ENCODE measurements at places on chromosomes 5 and 9.

DNA sequence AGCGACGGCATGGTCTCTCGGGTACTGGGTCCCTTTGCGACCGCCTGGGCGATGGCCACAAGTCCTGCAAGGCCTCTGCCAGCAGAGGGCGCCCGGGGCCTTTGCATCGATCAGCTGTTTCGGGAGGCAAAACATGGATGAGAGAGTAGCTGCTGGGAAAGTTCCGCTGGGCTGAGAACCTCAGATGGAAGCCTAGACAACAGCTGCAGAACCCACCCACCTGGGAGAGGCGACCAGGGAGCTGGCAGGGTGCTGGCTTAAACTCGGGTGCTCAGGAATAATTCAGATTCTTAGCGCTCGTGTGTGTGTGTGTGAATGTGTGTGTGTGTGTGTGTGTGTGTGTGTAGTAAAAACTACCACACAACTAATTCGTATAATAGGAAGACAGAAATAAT lies 50.0 kb downstream of the TRIM32 start:
- peak; percentile 22 for DNase-seq

- no peak for DNase-seq
Measured at GRCh38 chr9:93292288-93292615, 108.3 kb downstream of the WNK2 start.

GRCh38 chr5:151202381-151203139 lies 21.3 kb downstream of the CCDC69 start:
- DNase-seq = no peak

GRCh38 chr9:99113414-99114048 lies 8.6 kb downstream of the TGFBR1 start:
- no peak for DNase-seq

DNA sequence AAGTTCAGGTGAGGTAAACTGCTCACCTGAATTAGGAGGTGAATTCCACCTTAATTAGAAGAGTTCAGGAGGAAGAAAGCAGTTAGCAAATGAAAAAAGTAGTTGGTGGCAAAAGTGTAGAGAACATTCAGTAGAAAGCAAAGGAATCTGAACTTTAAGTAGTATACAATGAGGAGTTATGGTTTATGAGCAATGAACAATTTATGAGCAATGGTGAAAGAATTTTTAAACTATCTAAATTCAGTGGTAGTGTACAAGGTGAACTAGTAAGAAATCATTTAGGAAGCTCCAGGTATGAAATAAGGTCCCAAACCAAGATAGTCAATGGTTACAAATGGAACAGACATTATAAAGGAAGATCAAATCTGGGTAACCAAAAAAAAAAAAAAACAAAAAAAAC lies 3.1 kb downstream of the CETN3 start:
- DNase-seq = no peak

GRCh38 chr5:180460834-180461233 lies 33.3 kb upstream of the CNOT6 start:
- DNase-seq = no peak

DNA sequence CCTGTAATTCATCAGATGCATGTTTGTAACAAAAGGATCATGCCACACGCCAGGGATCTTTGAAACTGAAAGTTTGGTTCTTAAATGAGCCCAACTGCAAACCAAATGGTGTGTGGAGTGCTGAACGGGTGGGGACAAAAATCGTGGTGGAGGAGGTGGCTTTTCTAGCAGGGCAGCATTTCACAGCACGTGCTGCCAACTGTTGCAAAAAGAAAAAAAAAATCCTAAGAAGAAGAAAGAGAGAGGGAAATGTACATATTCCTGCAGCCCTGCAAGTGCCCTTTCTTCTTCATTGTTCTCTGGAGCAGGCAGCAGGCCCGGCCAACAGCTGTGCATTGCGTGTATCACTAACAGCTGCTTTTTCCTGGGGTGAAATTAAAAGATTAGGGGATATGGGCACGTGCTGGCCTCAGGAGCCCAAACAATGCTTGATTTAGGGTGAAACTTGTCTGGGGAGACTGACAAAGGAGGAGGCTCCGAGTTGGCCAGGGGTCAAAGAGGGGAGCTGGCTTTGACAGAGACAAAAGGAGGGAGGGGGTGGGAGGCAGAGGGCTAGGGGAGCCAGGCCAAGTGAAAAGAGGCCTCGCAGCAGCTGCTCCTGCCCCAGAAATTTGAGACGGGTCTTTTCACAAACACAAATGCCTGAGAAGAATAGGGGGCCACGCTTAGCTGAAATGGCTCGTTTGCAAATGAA lies 73.0 kb downstream of the GADD45G start:
- no peak for DNase-seq

DNA sequence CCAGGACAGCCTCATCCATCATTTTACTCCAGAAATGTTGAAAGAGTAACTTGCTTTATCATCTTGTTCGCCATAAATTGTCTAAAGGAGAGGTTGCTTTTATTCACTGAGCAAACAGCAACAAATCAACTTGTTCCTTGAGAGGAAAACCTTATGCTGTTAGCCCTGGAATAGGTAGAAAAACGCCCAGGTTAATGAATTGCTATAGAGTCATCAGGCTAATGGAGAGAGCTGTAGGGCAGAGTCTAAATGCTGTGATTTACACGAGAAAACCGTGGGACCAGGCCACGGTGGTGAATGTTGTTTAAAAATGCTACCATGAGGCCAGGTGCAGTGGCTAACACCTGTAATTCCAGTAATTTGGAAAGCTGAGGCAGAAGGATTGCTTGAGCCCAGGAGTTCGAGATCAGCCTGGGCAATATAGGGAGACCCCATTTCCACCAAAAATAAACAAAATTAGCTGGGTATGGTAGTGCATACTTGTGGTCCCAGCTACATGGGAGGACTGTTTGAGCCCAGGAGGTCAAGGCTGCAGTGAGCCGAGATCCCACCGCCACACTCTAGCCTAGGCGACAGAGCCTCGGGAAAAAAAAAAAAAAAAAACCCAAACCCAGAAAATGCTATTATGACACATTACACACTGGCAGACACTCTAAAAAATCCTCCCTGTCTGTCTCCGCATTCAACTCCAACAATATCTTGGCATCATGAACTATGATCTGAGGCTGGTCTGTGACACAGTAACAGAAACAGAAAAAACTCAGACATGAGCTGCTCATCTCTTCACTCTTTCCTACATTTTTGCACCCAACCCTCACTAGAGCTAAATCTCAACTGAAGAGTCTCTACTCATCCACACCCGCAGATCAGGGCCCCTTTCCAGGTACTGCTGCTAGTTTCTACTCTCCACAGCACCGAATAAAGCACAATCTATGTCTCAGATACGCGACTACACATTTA lies 118.6 kb upstream of the RETREG1 start:
- DNase-seq = no peak

- DNase-seq = no peak
Measured at GRCh38 chr9:120917929-120918762, 8.4 kb downstream of the TRAF1 start.

- DNase-seq = no peak
Measured at GRCh38 chr9:18753904-18754303, 279.1 kb downstream of the SAXO1 start.

DNA sequence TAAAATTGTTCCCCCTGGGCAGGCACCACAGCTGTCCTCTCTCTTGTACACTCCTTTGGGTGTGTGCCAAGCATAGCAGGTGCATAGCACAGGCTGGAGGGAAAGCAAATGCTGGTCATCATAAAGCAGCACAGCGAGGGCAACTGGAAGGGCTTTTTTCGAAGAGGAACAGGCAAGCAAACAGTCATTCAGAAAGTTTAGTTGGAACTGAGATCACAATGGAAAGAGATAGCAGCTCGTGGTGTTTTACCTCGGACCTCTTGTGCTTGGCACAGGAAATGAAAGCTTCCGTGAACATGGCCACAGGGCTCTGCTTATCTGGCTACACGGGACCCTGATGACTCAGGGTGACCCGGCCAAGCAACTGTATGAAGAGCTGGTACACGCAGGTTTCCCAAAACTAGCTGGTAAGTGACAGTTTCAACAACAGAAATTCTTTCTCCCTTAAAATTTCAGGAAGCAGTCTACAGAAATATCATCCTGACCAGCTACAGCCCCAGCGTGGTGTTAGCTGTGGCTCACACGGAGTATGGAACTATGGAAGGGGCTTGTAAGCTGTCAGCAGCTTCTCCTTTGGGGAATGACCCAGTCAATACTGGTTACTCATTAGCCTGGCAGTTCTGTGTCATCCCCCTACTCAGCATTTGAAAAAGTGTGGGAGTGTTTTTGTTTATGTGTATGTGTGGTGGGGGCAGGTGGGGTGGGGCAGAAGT lies 48.1 kb downstream of the POC5 start:
- DNase-seq = peak; percentile 48

- DNase-seq = peak; percentile 52
Measured at GRCh38 chr5:160506006-160507004, 84.7 kb downstream of the PTTG1 start.

- DNase-seq = no peak
Measured at GRCh38 chr9:133946840-133947486, 45.2 kb downstream of the VAV2 start.

- no peak for DNase-seq
Measured at GRCh38 chr9:71112866-71113265, 8.6 kb downstream of the TRPM3 start.

GRCh38 chr5:40619421-40619820 lies 60.3 kb upstream of the PTGER4 start:
- no peak for DNase-seq

GRCh38 chr9:826500-827280 lies 14.8 kb upstream of the DMRT1 start:
- DNase-seq = no peak
